ENCODE measurements at places on chromosomes 6 and 20.

DNA sequence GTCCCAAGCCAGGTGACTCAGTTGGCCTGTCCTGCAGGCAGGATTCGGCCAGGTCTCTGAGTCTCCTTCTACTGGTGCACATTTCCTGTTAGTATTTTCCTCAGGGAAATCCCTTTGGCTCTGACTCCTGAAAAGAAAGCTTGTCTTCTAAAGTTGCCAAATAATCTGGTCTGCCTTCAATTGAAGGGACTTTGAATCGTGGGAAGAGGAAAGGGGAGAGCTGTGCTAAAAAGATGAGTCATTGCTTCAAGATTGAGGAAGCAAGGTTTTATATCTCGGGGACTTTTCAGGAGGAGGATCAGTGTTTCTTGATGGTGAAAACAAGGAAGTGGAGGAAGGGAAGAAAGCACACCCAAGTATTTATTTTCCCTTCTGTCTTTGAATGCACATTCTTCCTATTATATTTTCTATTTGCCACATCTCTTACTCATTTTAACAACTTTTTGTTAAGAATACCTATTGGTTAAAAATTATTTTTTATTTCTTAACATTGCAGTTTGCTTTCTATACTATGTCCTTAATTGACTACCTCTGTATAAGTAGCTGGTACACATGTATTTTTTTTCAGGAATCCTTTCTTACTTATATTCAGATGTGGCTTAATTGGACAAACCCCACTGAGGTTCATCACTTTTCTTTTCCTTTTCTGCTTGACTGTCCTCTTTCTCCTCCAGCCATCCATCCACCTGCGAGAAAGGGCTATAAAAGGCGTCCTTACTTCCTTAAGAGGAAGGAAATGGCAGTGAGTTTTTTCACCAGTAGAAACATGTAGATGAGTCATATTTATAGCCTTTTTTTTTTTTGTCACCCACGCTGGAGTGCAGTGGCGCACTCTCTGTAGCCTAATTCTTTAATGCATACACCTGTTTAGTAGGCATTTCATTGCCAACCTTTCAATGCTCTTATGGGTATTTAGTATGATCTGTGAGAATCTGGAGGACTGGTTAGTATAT, 15.0 kb upstream of the IFNGR1 start:
- no peak for DNase-seq

- no peak for DNase-seq
These were observed 71.4 kb downstream of the FOXA2 start for GRCh38 chr20:22512911-22513489.

GRCh38 chr20:49282584-49283171, 4.8 kb upstream of the ZNFX1 start:
- DNase-seq: no peak

DNA sequence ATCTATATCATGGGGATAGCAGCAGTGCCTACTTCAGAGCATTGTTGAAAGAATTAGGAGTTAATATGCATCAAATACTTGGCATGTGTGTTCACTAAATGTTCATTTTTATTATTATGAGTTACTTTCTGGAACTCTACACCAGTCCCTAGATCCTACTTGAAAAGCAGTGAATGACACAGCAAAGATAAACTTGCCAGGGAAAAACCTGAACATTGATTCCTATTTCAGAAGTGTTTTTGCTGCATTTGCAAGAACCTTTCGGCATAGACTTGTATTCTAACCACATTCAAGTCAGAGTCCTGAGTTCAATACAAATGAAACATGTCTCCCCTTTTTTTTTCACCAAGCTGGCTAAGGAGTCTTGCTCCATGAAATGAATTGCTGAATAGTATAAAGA, 187.4 kb upstream of the TAB2 start:
- no peak for DNase-seq

GRCh38 chr20:20022498-20022897, 5.3 kb downstream of the NAA20 start:
- peak; percentile 8 for DNase-seq

DNA sequence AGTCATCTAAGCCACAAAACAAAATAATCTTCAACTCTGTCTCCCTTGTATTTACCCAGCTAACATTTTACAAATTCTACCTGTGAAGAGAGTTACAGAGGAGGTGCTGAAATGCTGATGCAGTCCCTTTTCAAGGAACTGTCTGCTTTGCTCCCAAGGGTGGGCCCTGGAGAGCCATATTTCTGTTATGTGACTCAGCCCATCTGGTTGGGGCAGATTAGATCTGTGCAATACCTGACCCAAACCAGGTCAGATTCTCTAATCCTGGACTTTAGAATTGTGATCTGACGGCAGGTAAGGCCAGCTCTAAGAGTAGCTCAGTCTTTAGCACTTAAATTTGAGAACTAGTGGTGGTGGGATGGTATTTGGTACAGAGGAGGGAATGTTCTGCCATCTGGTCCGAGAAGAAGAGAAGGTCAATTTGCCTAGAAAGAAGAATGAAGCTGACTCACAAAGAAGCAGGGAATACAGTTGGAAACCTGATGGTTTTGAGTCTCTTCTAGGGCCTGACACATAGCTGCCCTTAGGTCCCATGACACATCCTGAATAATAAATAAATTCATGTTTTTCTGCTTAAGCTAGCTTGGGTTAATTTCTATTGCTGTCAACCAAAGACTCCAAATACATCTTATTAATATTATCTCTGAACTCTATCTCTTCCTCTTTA, 8.1 kb downstream of the ZNF311 start:
- no peak for DNase-seq

GRCh38 chr20:46691196-46691595, 2.0 kb upstream of the TP53RK start:
- no peak for DNase-seq

DNA sequence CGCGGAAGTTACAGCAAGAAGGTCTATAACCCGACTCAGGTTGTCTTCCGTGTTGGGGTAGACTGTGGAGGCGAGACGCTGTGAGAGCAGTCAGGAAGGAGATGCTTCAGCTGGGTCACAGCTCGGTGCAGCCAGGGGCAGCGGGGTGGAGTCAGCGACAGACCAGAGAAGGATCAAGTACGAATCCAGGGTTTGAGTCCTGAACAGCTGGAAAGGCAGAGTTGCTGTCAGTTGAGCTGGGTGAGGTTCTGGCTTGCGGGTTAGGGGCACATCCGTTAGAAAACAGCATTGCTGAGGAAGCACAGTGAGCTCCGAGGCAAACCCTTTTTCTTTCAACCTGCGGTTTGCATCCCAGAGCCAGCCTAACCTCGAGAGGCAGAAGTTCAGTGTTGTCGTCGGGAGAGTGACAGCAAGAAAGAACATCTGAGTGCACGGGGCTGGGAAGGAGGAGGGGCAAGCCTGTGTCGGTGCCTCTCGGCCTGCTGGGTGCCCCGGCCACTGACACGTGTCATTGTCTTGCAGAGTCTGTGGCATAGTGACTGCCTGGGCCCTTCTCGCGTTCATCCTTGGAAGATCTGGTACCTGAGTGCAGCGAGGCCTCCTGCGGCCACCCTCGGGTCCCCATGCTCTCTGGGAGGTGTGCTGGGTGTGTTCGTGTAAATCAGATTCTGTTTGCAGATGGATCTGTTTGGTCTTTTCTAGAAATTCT, 20.0 kb downstream of the PNLDC1 start:
- DNase-seq: peak; percentile 33

DNA sequence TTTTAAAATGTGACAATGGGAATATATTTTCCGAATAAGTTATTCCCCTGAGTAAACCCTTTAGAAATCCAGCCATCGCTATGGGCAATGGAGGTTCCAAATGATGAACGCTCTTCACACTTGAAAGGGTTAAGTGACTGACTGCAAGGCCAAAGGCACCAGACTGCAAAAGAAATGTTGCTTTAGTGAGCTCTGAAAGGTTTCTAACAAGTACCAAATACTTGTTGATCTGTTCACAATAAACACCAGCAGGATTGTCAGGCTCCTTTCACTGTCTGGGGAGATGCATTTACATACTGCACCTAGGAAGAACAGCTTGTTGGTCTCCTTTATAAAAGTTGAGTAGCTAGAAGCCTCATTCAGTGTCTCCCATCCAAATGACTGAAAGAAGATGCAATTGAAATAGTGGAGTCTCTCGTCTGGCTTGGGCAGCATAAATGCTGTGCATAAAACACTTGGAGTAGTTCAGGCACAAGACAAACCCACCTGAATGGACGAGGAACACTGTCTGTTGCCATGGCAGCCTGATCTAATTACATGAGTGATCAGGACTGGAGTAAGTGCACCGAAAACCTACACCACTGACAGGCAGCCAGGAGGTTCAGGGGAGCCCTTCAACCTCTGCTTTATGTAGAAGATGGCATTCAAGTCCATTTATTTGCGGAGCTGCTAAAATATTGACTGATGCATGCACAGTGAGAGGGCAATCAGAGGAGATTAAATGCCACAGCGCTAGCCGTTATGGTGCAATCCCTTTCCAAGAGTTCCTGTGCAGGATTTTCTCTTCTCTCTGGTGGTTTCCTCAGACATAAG, 2.9 kb downstream of the ATXN1 start:
- no peak for DNase-seq

- no peak for DNase-seq
These were observed 78.0 kb upstream of the LYRM2 start for GRCh38 chr6:89716532-89716931.

- no peak for DNase-seq
These were observed 195.9 kb downstream of the TENT5A start for GRCh38 chr6:81556551-81556950.

DNA sequence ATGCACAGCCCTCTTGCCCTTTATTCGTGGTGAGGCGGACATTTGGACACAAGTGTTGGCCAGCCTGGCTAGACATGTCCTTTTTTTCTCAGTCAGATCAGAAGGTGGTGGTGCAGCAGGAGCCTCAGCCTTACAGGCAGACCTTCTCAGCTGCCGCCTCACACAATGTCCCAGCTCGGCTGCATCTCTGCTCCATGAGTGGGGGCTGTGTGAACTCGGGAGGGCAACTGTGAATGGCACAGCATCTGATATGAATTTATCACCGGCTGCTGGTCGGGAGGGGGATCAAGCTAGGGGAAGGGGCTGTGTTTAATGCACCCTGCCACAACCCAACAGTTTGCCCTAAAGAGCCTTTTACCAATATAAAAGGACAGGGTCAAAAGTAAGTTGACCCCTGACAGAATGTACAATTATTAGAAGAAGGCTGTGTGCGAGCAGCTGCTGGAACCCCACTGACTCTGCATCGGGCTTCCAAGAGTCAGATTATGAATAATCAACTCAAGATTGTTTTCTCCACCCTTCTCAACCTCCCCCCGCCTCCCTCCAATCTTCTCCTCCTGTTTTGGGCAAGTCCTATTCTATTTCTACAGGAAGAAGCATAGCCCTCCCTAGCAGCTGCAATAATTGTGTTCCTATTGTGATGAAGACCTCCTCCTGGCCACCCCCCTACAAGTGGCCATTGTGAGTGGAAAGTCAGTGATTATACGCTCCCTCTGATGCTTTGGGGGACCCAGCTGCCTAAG, 245.2 kb downstream of the PKHD1 start:
- no peak for DNase-seq

DNA sequence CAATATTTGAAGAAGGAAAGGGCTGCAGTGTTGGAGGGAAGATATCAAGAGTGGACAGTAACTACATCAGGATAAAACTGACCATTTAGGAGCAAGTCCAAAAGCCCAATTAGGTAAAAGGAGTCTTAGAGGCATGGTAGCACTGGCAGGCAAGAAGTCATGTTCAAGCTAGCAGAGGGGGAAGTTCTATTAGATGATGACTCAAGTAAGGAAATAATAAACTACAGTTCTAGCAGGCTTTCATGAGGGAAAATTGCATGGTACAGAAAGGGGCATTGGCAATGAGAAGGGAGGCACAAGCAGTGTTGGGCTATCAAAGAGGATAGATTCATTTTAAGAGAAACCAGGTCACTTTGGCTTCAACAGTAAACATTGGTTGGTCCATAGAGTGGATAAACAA, 156.1 kb upstream of the PTPRK start:
- DNase-seq: no peak

DNA sequence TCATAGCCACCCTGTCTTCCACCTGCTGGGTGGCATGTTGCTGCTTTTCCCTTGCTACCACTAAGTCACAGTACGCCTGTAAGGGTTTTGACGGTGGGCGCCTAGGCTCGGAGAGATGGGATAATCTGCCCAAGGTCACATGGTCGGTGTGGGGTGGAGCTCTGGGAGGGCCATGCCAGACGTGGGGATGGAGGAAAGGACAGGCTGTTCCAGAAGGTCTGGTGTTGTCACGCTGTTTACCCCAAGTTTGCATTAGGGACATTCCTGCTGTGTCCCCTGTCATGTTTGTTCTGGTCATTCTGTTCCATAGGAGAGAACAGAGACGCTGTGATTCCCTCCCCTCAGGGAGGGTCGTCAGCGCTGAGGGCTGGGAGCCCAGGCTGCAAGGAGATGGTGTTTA, 16.1 kb downstream of the IP6K3 start:
- DNase-seq: no peak

DNA sequence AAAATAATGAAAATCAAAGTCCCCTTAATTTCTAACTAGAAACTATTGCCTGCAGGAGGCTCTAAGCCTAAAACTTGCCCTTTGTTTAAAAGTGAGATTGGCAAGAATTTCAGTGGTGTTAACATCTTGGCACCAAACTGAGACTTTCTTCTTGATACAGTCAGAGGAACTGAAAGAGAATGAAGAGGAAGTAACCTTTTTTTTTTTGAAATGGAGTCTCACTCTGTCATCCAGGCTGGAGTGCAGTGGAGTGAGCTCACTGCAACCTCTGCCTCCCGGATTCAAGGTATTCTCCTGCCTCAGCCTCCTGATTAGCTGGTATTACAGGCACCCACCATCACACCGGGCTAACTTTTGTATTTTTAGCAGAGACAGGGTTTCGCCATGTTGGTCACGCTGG, 3.6 kb downstream of the DOP1A start:
- DNase-seq: no peak

DNA sequence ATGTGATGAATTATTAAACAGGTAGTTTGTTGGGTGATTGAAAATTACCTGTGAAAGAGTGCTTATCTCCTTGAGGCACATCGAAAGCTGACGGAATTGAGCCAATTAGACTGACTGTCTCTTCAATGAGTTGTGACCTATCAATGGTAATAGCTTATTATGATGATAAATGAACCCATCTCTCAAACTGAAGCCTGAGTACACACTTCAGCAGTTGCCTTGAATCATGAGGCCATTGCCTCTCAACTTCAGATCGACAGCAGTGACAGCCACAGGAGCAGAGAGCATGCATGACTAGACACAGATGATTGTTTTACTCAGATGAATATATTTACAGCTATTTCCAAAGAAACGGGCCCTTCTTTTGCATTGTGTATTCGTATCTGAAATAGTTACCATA, 323.9 kb downstream of the LAMA2 start:
- no peak for DNase-seq

GRCh38 chr6:144585217-144585814, 300.2 kb downstream of the UTRN start:
- DNase-seq: no peak

- no peak for DNase-seq
These were observed 3.5 kb downstream of the FOXO3 start for GRCh38 chr6:108564178-108564577.

- DNase-seq: no peak
These were observed 105.7 kb upstream of the QKI start for GRCh38 chr6:163308629-163309440.
